HepG2 (cell line): ENCODE measurements at places on chromosomes 12 and 14. TPM values are rescaled to one million over a fixed set of nuclear protein-coding genes. Genes with fewer than 3 reads are reported as not detected.
A peak's percentile ranks its signal among the peaks of the same experiment; 100 is the strongest.

Gene SMAGP
- 9.2 and 9.4 TPM in 2 replicates for total RNA-seq

Gene RPGRIP1
- 0.10 and 0.13 TPM in 2 replicates for total RNA-seq

Gene CEBPE
- total RNA-seq = 0.11 TPM in 1 of 2 replicates, not detected in the other

Gene DYRK4
- total RNA-seq = 40.2 and 47.4 TPM in 2 replicates

GRCh38 chr12:25788707-25789442, 169.6 kb upstream of the RASSF8 start:
- H3K36me3 ChIP-seq = no peaks in the 10 kb centered on the region
- no peak overlapping the region for H3K27ac ChIP-seq
- no peak overlapping the region for H3K4me3 ChIP-seq
- no peak for DNase-seq

DNA sequence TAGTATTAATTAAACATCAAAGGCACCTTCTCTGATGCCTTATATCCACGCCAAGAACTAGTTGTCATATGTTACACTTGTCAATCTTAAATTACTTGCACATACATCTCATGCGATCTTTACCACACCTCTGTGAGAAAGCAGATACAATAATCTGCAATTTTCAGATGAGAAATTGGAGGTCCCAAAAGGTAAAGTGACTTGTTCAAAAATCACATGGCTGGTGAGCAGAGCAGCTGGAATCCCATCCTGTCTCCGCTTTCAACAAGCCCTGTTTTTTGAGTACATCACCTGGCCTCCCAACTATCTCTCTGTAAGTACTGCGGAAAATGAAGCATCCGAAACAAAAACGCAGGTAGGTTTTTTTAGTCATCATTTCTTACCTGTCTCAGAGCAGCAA, 203.4 kb upstream of the FOXN3 start:
- no peaks in the 10 kb centered on the region; the same call in 1 of the 2 replicates for H3K27me3 ChIP-seq
- no peak for DNase-seq
- no peak overlapping the region for H3K27ac ChIP-seq

DNA sequence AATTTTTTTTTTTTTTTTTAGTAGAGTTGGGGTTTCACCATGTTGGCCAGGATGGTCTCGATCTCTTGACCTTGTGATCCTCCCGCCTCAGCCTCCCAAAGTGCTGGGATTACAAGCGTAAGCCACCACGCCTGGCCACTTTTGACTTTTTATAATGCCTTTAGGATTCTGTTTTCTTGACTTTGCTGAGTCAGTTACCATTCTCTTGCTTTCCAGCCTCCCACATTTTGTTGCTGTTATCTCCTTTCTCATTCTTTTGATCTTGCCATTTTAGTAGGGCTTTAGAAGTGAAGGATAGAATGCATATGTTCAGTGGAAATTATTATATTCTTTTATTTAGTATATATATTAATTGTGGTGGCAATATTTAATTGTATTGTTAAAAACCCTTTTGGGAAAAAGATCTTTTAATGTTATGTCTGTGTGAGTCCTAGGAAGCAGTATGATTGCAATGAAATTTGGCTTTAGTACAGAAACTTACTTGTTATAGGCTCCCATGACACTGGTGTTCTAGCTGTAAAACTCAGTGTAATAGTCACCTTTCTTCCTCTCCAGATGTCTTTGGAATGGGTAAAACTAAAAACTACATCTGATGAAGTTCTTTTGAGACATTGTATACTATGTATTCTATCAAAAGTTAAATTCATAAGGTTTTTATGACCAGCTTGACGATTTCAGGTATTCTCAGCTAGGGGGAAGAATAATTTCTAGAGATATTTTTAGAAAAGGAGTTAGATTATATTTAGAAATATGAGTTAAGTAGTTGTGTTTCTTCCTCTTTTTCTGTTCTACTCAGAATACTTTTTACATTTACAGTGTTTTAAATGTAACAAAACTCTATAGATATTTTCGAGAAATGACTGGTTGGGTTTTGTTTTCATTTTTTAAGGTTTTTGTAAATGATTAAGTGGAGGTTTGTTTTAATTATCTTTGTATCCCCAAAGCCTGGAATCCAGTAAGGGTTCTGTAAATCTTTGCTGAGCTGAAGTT, 74.7 kb downstream of the APAF1 start:
- H3K27ac ChIP-seq = no peak overlapping the region
- H3K4me3 ChIP-seq = no peak overlapping the region
- DNase-seq = no peak
- H3K4me1 ChIP-seq = no peaks in the 10 kb centered on the region
- no peaks in the 10 kb centered on the region for H3K27me3 ChIP-seq
- 0 out of 3 replicates have a peak, but pooled peaks cover 17% of the 10 kb centered on the region for H3K36me3 ChIP-seq

DNA sequence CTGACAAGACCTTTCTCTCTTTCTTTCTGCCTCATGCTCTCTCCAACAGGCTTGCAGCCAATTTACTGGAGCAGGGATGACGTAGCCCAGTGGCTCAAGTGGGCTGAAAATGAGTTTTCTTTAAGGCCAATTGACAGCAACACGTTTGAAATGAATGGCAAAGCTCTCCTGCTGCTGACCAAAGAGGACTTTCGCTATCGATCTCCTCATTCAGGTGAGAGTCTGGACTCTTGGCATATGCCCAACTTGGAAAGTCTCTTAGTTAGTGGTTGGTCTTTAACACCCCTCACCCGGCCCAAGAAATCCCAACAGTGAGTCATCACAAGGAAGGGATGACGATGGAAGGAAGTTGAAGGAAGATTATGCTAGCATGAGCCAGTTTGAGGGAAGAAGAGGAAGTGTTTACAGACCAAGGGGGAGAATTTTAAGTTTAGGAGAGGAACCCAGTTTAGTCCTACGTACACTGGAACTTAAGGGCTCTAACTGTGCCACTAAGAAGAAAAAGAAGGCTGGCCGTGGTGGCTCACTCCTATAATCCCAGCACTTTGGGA, 189.7 kb downstream of the ETV6 start:
- H3K27ac ChIP-seq = no peak overlapping the region
- no peaks in the 10 kb centered on the region for H3K27me3 ChIP-seq
- no peak for DNase-seq

DNA sequence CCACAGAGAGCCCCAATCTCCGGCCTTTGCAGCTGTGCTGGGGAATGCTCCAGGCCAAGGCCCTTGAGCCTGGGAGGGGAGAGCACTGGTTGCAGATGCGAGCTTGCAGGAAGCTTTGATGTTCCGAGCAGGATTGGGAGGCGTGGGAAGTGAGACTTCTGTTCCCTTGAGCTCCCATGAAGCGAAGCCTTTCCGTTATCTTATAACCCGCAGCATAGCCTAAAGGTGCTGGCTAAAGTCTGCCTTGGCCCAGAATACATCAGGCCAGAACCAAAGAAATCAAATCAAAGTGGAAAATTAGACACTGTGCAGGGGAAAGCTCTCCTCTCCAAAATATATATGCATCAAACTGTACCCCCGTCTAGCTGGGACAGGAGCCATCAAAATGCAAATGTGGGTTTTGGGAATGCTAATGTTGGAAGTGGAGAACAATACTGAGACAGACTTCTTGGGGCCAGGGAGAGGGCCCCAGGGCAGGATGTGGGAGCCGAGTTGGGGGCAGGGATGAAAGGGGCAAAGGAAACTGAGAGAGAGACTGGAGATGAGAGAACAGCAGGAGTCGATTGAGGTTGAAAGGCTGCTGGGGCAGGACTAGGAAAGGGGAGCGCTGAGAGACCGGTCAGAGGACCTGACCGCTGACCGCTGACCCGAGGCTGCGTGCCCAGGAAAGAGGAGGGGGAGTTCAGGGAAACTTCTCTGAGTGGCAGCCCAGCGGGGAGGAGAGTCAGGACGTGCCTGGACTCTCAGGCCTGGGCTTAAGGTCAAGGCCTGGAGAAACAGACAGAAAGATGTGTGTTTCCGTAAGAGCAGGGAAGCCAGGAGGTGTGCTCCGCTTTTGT, 152.2 kb upstream of the PARP11 start:
- H3K27ac ChIP-seq = peak overlapping the region; percentile 68
- DNase-seq = peak; percentile 22
- H3K27me3 ChIP-seq = no peaks in the 10 kb centered on the region
- peaks cover 49% of the 10 kb centered on the region for H3K4me1 ChIP-seq
- no peak overlapping the region for H3K4me3 ChIP-seq

GRCh38 chr14:102479777-102480176, 29.8 kb downstream of the ANKRD9 start:
- peaks cover 30% of the 10 kb centered on the region for H3K4me1 ChIP-seq
- no peak overlapping the region for H3K4me3 ChIP-seq
- no peak for DNase-seq
